ENCODE measurements at places on chromosomes 16 and 17.
A peak's percentile ranks its signal among the peaks of the same experiment; 100 is the strongest.

DNA sequence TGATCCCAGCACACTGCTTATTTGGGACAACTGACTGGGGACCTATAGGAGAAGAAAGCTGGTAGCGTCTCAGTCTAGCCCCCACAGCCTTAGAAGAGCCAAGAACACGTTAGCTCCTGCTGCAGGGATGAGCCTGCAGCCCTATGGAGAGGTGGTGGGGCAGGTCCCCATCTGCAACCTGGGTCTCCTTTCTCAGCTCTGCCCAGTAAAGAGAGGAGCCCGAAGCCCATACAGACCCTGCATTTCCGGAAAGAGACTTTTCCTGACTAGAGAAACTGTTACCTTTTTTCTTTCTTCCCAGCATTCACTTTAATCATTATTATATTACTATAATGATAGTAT lies 788 bp downstream of the METTL22 start:
- DNase-seq, result no peak

- no peak for DNase-seq
Measured at GRCh38 chr17:61440697-61441096, 11.5 kb upstream of the TBX4 start.

DNA sequence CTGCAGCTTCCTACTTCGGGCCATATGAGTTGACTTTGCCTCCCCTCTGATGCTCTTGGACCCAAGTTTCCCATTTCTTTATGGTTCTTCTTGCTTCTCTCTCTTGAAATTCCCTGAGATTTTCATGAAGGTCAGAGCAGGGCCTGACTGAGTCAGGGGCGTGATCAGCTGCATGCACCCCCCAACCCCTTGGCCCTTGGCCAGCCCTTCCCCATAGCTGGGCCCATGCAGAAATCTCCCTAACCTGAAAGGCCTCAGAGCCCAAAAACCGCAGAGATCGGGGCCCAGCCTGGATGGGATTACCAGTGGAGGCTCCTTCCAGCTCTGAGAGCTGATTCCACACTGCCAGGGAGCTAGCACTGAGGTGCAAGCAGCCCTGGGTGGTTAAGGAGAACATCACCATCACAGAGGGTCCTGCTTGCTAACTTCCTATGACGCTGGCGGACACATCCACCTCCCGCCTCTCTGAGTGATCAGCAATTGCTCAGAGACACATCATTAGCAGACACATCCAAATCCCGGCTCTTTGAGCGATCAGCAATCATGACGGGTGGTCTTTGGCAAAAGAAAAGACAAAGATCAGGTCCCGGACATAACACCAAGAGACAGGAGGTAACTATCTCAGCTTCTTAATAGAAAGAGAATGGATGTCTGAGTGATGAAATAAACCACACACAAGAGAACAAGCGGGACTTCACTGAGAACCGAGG lies 161.5 kb downstream of the C16orf78 start:
- DNase-seq, result no peak

DNA sequence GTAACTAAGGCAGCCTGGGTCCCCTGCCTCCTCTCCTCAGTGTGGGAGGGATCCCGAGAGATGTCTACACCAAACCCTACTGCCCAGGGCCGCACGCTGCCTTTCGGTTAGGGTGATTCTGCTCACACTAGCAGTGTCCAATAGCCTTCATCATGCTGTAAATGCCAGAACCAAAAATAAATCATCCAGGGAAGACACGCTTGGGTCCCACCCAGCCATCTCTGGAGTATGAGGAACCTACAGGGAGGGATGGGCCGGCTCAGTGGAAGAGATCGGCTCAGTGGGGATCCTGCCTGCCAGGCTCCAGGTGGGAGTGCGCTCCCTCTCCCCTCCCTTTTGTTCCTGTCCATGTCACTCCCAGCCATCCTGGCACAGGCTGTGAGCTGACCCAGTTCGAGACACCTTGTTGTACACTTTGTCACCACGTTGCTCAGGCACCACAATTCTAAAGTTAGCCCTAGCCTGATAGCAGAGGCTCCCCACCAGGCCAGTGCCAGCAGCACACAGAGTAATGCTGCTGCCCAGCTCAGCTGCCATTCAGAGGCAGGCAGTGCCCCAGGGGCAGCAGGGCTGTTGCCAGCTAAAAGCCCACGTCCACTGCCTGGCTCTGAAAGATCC lies 24.5 kb downstream of the PEMT start:
- DNase-seq, result no peak

DNA sequence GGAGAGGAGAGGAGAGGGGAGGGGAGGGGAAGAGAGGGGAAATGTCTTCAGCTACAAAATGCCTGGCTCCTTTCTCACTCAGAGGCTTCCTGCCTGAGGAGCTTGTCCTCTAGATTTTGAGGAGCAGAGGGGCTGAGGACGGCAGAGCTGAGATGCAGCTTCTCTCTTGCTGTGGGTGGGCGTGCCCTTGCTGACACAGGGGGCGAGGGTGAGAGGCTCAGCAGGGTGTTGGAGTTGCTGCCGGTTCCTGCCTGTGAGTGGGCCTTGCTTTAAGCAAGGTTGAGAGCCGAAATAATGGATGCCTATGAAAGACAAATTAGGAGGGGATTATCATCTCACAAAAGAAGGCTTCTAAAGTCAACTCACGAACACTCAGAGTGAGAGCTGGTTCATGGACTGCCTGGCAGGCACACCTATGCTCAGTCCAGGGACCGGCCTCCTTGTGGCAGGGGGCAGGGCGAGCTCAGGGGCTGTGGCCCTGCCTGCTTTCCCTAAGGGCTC lies 215.6 kb downstream of the MSI2 start:
- no peak for DNase-seq

- DNase-seq, result no peak
Measured at GRCh38 chr17:73533781-73534180, 110.5 kb downstream of the SDK2 start.

- DNase-seq, result no peak
Measured at GRCh38 chr17:55266051-55266957, 1.5 kb downstream of the HLF start.

DNA sequence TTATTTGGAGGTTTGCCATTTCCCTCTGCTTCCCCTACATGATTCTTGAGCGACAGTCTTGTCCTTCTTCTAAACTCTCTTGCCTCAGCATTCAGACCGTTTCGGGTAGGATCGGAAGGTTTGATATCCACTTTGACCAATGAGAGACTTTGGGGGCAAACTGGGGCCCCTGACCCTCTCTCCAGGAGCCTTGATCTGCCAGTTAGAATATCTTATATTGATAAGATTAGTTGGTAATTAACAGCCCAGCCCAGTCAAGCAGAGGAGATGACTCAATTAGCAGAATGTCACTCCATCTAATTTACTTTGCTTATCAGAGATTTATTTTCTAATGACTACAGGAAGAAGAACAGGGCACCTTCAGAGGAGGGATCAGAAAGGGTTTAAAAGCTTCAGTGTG lies 532.8 kb downstream of the XYLT1 start:
- no peak for DNase-seq

- DNase-seq, result no peak
Measured at GRCh38 chr17:17810084-17810894, 26.5 kb downstream of the SREBF1 start.

DNA sequence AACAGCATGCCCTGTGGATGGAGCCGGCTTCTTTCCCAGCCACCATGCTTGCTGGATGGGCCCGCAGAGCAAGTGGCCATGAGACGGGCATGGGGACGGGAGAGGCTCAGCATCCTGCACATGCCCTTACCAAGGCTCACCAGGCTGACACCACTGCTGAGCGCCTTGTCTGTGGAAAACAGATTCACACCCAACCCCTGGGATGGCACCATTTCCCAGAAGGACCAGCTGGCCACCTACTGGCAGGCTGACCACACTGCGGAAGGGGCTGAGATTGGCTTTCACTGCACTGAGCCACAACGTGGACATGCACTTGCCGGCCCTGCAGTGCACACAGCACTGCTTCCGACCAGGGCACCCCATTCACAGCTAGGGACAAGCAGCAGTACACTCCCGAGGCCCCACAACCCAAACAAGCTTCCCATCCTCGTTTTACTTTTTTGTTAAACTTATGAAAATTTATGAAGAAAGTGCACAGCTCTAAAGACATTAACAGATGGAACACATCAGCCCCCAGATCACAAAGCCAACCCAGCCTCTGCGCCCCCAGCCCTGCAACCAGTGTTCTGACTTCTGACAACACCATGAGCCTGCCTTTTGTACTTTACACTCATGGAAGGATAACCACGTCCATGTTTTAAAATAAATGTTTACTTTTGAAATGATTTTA lies 13.9 kb upstream of the KRTAP17-1 start:
- peak; percentile 31 for DNase-seq

DNA sequence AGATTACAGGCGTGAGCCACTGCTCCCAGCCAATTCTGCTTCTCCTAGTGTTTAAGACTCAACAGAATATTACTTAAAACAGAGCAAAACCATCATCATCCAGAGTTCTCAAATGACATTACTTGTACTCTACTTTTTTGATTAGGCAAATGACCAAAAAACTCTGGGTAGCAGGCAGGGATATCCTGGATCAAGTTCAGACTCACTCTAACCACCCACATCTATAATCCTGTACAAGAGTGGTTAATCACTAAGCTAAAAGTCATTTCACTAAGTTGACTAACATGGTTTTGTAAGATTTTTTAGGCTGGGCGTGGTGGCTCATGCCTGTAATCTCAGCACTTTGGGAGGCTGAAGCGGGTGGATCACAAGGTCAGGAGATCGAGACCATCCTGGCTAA lies 6.8 kb downstream of the NAE1 start:
- DNase-seq, result no peak

DNA sequence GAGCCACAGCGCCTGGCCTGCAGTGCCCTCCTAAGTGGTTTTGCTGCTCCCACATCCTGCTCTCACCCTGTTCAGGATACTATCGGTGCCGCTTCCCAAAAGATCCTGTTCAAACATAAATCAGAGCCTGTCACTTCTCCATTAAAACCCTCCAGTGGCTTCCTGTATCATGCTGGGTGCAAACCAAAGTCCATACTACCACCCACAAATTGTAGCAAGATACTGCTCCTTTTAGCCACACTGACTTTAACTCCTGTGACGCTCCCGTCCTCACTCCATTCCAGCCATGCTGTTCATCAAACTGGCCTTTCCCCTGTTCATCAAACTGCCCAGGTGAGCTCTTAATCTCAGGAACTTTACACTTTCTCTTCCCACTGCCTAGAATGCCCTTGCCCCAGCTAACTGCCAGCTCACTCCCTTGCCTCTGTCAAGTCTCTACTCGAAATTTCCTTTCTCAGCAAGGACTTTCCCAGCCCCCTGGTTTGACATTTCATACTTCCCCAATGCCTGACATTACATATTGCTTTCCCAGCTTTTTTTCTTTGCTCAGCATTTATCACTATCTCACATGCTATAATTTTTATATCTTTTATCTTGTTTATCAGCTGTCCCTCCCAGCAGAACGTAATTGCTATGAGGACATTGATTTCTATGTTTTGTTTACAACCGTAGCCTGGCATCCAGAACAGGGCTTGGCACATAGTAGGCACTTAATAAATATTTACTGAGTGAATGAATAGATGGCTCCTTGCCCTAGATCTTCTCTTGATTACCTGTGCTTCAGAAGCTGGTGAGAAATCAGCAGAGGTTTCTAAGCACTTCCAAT lies 44.3 kb upstream of the SMURF2 start:
- DNase-seq, result no peak

DNA sequence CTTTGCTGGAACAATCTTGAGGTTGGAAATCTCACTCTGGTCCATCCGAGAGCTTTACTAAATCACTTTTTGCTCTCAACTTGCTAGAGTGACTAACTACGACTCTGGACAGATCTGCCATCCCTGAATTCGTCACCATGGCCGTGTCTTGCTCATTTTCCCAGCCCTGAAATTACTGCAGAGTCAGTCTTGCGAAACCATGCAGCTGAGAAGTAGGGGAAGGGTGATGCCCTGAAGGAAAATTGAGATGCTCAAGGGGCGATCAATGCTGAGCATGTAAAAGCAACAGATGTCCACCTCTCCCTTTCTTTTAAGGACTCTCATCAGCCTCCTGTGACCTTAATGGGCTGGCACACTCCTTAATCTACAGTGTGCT lies 18.8 kb downstream of the PCTP start:
- DNase-seq, result no peak

GRCh38 chr17:31697838-31698237 lies 161.2 kb downstream of the COPRS start:
- DNase-seq, result no peak

GRCh38 chr17:37274461-37274860 lies 101.3 kb upstream of the C17orf78 start:
- DNase-seq, result no peak

- DNase-seq, result no peak
Measured at GRCh38 chr16:85445064-85445778, 167.9 kb upstream of the GSE1 start.

DNA sequence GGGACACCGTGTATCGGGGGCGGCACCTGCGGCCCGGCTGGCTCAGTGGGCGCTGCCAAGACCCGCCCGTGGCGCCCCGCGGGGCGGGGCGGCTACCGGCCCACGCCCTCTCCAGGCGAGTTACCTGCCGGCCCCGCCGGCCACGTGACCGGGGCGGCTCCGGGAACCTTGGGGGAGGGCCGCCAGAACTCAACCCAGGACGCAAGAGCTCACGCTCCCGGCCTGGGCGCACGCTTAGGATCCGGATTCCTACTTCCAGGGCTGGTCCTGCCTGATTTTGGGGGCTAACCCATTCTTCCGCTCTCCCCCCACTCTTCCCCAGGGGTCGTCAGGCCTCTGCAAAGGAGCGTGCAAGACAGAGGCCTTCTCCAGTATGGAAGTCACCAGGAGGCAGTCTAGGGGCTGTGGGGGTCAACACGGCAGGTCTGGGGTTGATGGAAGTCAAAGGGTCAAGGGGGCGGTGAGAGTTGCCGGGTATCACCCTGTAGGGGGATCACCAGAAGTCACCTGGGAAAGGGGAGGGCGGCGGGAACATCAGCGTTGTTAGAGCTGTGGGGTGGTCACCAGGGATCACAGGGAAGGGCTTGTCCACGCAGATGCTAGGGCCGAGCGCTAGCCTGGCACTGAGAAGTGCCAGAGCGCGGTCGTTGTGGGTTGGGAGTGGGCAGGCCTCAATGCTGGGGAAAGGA lies 354 bp upstream of the ESRP2 start:
- peak; percentile 42 for DNase-seq

DNA sequence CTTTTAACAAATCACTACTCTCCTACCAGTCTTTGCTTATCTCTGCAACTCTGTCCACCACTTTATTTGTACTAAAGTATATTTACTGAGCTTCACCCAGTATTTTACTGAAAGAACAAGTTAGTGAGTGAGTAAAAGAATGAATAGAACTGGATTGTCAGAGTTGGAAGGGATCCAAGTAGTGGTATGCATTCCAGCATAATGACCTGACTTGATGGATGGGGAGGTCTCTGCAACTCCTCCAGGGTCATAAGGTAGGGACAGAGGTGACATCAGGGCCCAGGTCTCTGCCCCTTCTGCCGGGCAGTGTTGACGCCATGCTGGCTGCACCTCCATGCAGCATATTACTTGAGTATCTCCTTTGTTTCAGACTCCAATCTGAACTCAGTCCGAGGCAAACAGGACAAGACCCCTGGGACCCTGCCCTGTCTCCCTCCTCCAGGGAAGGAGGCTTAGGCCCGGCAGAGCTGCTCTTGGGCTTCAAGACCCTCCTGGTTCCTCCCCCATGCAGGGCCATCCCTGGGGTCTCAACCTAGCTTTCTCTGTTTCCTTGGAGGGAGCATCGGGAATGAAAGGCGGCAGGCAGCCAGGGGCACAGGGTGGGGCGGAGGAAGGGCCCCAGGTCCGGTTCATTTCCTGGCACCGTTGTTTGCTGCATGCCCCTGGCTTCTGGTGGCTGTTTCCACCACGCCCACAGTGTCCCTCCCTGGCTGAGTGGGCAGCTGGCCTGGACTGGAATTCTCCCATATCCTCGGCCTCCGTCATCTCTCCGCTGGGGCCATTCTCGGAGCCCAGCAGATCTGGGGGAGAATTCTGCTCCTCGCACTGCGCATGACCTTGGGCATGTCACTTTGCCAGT lies 12.4 kb upstream of the ITGA3 start:
- DNase-seq, result no peak

- no peak for DNase-seq
Measured at GRCh38 chr17:29710891-29711418, 88.2 kb upstream of the CORO6 start.
